Activated naive CD4-positive, alpha-beta T cell (primary cell): ENCODE measurements at places on chromosomes 11 and 22.

GRCh38 chr22:47839595-47840227 is 1077.3 kb downstream of the TBC1D22A start:
- no peak for DNase-seq

GRCh38 chr11:59678813-59679165 is 10.0 kb upstream of the PATL1 start:
- DNase-seq: no peak

DNA sequence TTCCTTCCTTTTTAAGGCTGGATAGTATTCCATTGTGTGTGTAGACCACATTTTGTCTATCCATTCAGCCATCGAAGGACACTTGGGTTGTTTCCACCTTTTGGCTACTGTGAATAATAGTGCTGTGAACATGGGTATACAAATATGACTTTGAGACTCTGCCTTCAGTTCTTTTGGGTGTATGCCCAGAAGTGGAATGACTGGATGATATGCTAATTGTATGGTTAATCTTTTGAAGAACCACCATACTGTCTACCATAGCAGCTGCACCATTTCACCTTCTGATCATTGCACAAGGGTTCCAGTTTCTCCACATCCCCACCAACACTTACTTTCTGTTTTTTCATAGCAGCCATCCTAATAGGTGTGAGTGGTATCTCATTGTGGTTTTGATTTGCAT is 30.3 kb downstream of the SGSM1 start:
- DNase-seq: no peak

GRCh38 chr22:25210793-25211192 is 8.6 kb upstream of the CRYBB2 start:
- DNase-seq: no peak

- no peak for DNase-seq
These were observed 935 bp upstream of the RTN4RL2 start for GRCh38 chr11:57459164-57460021.

- DNase-seq: no peak
These were observed 9.4 kb upstream of the PPM1F start for GRCh38 chr22:21961886-21962654.

DNA sequence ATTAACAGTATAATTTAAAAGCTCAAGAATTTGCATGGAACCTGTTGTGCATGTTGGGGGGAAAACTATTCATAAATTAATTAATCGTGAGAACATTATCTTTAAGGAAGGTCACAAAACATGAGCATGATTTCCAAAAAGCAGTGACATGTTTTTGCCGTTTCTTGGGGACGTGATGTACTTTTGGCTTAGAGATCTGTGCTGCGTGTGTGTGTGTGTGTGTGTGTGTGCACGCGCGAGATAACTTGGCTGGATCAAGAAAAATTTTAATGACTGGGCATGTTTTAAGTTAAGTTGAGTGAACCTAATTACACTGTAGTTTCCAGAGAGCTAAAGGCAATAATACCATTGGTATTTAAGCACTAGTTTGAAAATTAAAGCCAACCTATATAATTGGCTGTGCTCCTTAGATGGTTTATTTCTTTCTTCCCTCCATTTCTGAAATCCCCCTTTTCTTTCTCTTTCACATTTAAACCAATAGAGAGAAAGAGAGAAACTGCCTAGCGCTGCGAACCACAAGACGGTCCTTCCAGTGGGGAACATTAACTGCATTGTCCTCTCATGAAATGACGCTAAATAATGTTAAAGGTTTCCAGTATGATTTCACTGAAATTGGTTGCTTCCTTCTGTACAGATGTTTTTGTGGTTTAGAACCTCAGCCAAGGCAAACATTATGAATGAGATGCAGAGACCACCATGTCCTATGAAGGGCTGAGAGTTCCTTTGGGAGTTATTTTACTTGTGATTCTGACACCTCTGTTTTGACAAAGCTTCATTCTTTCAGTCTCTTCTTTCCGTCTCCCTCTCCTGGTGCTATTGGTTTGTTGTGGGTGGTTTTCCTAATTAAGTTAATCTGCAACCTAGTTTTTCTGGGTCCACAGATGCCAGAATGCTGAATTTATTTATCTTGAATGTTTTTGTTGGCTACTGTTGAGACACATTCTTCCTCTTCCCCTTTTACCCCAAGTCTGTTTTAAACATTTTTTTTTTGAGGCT is 51.7 kb downstream of the ZBTB16 start:
- no peak for DNase-seq

GRCh38 chr11:105000797-105001196 is 22.2 kb downstream of the CASP5 start:
- DNase-seq: no peak

GRCh38 chr11:44628730-44629700 is 63.6 kb downstream of the CD82 start:
- DNase-seq: no peak

GRCh38 chr11:12008790-12009616 is 577 bp upstream of the DKK3 start:
- DNase-seq: no peak

DNA sequence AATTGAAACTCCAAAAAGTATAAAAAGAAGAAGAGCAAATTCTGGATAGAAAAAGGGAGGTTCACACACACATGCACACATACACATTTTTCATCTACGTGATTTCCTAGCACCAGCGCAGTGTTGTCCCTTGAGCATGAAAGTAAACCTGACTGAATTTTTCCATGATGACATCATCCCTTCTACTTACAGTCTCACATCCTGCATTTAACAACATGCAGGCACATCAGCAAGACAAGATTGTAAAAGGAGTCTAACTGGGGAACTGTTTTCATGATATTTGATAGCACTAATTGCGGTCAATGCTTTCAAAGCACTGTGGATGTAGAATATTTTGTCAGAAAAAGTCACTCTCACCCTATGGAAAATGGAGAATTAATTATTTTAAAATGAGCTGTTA is 36.6 kb downstream of the GAS2 start:
- no peak for DNase-seq

- DNase-seq: no peak
These were observed 70.6 kb downstream of the ZBTB16 start for GRCh38 chr11:114130115-114130576.

DNA sequence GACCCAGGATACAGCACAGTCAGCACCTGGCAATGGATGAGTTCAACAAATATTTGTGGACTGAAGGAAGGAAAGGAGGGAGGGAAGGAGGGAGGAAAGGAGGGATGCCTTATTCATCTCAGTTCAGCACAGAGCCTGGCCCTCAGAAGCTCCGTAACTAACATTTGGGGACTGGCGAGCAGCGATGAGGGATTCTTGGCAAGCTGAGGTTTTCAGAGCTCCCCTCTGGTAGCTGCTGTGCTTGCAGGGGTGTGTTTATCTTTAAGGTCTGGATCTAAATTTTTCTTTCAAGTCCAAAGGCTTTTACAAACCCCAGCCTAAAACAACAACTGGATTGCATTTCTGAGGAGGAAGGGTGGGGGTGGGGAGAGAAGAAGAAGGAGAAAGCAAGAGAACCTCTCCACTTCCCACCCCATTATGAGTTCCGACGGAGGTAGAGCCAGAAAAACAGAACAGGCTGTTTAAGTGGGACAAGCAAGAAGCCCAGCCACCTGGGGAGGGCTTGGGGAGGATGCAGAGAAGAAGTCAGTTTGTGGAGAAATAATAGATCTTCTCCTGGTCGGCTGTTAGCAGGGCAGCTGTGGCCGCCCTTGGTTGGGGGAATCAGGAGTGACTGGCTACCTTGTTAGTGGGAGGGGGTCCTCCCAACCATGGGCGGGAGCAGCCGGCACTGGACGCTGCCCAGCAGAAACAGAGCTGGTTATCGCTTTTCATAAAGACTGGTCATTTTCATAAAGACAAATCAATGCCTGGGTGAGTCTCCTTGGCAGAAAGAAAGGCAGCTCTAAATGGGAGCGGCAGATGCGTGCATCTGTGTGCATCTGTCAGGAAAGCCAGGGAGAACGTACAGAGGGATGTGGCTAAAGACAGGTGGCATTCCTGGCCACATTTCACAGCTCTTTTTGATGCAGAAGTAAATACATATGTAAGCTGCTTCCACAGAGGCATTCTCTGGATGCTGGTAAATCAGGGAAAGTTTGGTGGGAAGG is 78.0 kb downstream of the TSPAN18 start:
- DNase-seq: no peak
